RWPE1 (cell line): ENCODE measurements at places on chromosomes 3 and 15.

- DNase-seq = no peak
Measured at GRCh38 chr3:72093270-72093991, 308.5 kb upstream of the PROK2 start.

DNA sequence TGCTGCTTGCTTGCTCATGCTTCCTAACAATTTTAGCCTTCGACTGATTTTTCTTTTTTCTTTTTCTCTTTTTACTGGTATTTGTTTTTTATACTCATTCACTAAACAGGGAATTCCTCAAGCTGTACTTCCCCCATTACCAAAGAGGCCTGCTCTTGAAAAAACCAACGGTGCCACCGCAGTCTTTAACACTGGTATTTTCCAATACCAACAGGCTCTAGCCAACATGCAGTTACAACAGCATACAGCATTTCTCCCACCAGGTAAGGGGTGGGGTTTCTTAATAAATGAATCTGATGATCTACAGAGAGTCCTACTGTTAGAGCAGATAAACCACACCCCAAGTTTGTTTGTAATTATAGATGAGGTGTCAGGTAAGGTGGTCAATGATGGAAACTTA lies 178.8 kb downstream of the MBNL1 start:
- DNase-seq = no peak

- no peak for DNase-seq
Measured at GRCh38 chr3:115635406-115635805, 12.1 kb downstream of the GAP43 start.

DNA sequence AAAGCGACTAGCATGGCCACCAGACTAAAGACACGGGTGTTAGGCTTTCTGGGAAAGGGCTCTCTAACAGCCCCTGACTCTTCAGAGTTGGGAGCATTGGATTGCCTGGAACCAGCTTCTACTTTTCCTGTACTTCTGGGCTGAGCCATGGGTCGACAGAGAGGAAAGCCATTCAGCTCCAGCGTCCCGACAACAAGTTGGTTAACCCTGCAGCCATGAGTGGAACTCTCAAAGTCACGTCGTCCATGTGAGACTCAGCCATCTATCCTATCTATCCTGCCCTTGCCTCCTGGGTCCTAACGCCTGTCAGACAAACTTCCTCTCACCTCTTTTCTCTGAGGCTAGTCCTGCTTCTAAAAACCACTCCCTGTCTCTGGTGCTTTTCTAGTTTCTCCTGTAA lies 32.6 kb upstream of the TBC1D5 start:
- no peak for DNase-seq

- DNase-seq = no peak
Measured at GRCh38 chr3:176946202-176946601, 251.1 kb downstream of the TBL1XR1 start.

GRCh38 chr3:169390741-169391305 lies 272.7 kb downstream of the MECOM start:
- no peak for DNase-seq

DNA sequence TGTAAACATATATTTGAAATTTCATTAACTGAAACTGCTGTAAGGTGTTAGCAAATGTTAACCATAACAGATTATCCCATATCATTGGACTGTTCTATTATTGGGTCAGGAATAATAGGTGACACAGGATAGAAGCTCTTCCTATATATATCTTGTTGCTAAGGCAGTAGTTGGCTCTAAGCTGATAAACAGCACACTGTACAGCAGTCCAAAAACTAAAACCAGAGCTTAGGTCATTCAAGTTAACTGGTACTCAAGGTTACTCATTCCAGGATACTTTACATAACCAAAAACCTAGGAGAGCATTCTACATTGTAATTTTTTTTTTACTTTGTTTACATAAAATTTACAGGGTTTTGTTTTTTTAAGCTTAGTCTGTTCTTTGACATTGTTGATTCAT lies 8.9 kb downstream of the DNAJC19 start:
- no peak for DNase-seq

DNA sequence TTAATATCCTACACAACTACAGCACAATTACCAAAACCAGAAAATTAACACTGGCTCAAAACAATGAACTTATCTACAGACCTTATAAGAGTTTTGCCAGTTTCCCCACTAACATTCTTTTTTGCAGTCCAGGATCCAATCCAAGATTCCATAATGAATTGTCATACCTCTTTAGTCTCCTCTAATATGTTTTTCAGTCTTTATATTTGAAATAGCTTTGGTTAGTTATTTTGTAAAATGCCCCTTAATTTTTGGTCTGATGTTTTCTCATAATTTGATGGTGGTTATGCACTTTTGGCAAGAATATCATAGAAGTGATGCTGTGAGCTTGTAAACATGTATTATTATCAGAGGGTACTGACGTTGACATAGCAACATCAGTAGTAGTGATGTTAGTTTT lies 124.3 kb downstream of the ISL2 start:
- DNase-seq = no peak

DNA sequence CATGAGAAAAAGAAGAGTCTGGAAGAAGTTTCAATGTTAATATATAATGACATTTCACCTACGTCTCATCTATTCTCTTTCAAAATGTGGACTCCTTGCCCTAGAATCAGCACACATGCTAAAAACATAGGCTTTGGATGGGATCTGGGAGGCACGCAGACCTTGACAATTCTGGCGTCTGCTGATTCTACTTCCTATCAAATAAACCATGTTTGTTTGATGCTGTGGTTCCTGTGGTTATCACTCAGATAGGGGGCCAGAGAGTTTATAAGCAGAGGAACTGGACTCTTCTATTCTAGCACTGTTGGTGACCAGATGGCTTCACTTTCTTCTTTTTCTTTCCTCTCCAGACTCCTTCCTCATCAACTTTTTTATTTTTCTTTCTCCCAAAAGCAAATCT lies 336.8 kb downstream of the DIPK2A start:
- DNase-seq = no peak

DNA sequence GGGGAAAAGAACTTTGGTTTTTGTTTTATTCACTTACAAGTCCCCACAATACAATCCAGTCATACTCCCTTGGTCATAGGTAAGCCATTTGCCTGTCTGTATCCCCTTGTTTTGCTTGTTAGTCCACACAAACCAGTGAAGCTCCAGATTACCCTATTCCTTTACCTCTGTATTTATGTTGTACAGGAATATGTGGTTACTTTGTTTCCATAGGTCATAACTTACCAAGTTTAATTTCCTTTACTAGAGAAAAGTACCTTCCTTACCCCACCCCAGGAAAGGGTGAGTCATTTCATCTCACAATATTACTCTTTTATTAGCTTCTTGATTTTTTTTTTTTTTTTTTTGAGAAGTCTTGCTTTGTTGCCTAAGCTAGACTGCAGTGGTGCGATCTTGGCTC lies 113.4 kb upstream of the LRRFIP2 start:
- DNase-seq = peak; percentile 28

- no peak for DNase-seq
Measured at GRCh38 chr15:31256378-31257265, 70.0 kb upstream of the KLF13 start.

DNA sequence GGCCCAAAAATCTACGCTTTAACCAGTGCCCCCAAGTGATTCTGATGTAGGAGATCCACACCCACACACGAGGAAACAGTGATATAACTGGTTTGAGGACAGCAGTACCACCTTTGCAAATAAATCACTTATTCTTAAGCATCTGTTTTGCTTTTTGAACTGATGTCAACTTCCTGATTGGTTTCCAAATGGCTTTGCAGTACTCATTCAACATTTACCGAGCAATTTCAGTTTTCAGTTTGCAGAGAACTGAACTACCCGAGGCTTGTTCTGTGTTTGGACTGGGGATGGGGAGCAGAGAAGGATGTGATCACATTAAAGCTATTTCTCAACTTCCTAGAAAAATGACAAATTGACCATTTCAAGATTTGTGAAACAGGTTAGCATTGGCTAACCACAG lies 1.1 kb upstream of the GYG1 start:
- DNase-seq = no peak
